ENCODE measurements at places on chromosomes 1 and 21.

DNA sequence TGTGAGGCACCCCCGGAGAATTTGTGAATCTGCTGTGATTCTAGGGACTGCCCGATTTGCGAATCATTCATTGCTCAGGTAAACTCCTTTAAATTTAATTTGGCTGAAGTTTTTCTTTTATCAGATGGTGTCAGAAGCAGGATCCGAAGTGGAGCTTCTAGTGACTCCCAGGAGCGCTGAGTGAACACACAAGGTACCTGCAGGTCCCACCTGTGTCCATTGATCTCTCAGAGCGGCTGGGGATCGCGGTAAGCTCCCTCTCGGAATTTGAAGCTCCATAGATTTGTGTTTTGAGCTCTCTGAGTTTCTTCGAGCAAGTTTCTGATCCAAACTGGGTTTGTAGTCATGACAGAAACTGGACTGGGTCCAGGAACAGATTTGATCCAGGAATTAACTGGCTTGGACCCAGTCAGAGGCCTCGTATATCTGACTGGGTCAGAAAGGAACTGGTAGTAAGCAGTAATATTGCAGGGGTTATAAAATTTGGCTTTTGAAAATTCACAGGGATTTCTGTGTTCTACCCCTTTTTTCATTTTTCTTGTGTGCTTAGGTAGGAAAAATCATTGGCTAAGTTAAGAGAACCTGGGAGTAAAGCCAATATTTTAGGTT, 56.2 kb upstream of the EDEM3 start:
- no peaks in the 10 kb centered on the region for H3K27me3 ChIP-seq
- no peak overlapping the region for H3K27ac ChIP-seq
- DNase-seq: no peak

- H3K27ac ChIP-seq: no peak overlapping the region
- no peaks in the 10 kb centered on the region for H3K4me1 ChIP-seq
- no peak for DNase-seq
- H3K4me3 ChIP-seq: no peak overlapping the region
- H3K36me3 ChIP-seq: no peaks in the 10 kb centered on the region
Measured at GRCh38 chr1:208513799-208514198, 269.6 kb upstream of the PLXNA2 start.

DNA sequence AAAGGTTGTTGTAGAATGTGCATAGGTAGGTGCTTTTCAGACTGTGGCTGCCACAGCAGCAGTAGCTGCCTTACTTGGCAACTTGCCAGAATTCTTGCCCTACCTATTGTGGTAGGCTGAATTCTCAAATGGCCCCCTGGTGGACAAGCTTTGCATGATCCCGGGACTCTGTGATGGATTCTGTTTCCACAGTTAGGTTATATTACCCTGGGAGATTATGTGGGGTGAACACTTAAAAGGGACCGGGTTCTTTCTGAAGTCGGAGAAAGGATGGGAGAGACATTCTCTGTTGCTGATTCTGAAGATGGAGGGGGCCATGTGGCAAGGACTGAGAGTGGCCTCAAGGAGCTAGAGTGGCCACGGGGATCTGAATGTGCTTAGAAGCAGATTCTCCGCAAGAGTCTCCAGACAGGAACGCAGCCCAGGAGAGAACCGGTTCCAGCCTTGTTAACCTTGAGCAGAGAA, 32.1 kb upstream of the KCNE1 start:
- no peak overlapping the region for H3K27ac ChIP-seq
- H3K4me3 ChIP-seq: no peak overlapping the region
- no peak for DNase-seq
- H3K4me1 ChIP-seq: no peaks in the 10 kb centered on the region
- no peaks in the 10 kb centered on the region for H3K27me3 ChIP-seq

GRCh38 chr1:6692956-6693355, 8.7 kb downstream of the DNAJC11 start:
- H3K27me3 ChIP-seq: no peaks in the 10 kb centered on the region
- H3K4me3 ChIP-seq: no peak overlapping the region
- no peak for DNase-seq
- H3K27ac ChIP-seq: no peak overlapping the region
- H3K36me3 ChIP-seq: peaks cover 8% of the 10 kb centered on the region

- DNase-seq: no peak
- H3K4me1 ChIP-seq: no peaks in the 10 kb centered on the region
- H3K36me3 ChIP-seq: no peaks in the 10 kb centered on the region
- no peaks in the 10 kb centered on the region for H3K27me3 ChIP-seq
- H3K4me3 ChIP-seq: no peak overlapping the region
- no peak overlapping the region for H3K27ac ChIP-seq
Measured at GRCh38 chr1:179177182-179177581, 52.3 kb downstream of the ABL2 start.

- peaks cover 2% of the 10 kb centered on the region for H3K36me3 ChIP-seq
- no peaks in the 10 kb centered on the region for H3K4me1 ChIP-seq
- H3K27me3 ChIP-seq: no peaks in the 10 kb centered on the region
Measured at GRCh38 chr1:83701355-83701754, 297.6 kb downstream of the TTLL7 start.

- H3K36me3 ChIP-seq: peaks cover 14% of the 10 kb centered on the region
- H3K27ac ChIP-seq: no peak overlapping the region
- H3K27me3 ChIP-seq: no peaks in the 10 kb centered on the region
Measured at GRCh38 chr1:150089846-150090520, 22.4 kb downstream of the VPS45 start.

- peaks cover 25% of the 10 kb centered on the region for H3K36me3 ChIP-seq
- no peaks in the 10 kb centered on the region for H3K4me1 ChIP-seq
- peak overlapping the region; percentile 81 for H3K27ac ChIP-seq
- no peaks in the 10 kb centered on the region for H3K27me3 ChIP-seq
- no peak for DNase-seq
- no peak overlapping the region for H3K4me3 ChIP-seq
Measured at GRCh38 chr1:155877945-155878344, 18.6 kb downstream of the SYT11 start.

GRCh38 chr1:218874801-218875400, 298.8 kb upstream of the LYPLAL1 start:
- no peaks in the 10 kb centered on the region for H3K4me1 ChIP-seq
- H3K36me3 ChIP-seq: no peaks in the 10 kb centered on the region
- no peak overlapping the region for H3K27ac ChIP-seq
- H3K27me3 ChIP-seq: no peaks in the 10 kb centered on the region
- H3K4me3 ChIP-seq: no peak overlapping the region
- no peak for DNase-seq

- peaks cover 19% of the 10 kb centered on the region for H3K27me3 ChIP-seq
- no peak for DNase-seq
- H3K4me1 ChIP-seq: no peaks in the 10 kb centered on the region
- no peak overlapping the region for H3K4me3 ChIP-seq
Measured at GRCh38 chr1:233721004-233721595, 107.2 kb downstream of the KCNK1 start.

DNA sequence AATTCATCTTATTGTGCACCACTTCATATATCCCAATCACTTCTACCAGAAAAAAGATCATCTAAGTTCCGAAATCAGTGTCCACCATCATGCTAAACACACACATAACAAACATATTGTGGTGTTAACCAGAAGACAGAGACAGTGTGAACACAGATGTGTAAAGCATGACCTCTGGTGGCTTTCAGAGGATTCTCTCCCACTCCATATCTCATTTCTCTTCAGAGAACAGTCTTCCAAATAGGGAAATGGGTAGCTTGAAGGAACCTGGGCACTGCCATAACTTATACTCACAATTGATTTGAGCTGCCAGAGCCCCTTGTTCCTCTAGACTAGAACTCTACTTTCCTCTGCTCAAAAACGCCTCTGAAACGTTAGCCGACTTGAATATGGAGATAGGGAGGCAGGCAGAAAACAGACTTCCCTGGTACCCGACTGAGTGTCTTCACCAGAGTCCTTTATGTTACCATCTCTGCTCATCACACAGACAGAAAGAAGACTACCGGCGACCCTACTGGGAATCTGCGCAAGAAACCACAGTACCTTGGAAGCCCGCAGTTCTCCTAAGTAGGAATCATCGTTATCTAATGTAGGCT, 1.8 kb upstream of the ELAPOR1 start:
- peak overlapping the region; percentile 100 for H3K27ac ChIP-seq
- H3K4me1 ChIP-seq: peaks cover 24% of the 10 kb centered on the region
- peaks cover 14% of the 10 kb centered on the region for H3K36me3 ChIP-seq
- H3K4me3 ChIP-seq: peak overlapping the region; percentile 92

DNA sequence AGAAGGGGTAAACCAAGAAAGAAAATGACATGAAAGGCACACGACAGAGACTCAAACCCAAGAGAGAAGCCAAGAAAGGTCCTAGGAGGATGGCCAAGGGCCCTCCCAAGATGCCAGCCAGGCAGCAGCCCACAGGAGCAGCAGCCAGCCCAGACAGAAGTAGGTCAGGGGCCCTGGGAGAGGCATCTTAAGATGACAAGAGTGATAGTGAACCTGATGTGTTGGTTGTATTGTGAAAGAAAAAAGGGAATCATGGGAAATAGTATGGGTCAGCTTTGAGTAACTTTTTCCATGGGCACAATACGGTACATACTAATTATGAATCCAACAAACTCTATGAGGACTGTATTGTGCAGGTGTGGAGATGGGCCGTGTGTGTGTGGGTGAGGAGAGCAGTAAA, 3.3 kb downstream of the CCSAP start:
- no peak overlapping the region for H3K27ac ChIP-seq
- DNase-seq: no peak
- peaks cover 12% of the 10 kb centered on the region for H3K36me3 ChIP-seq
- no peaks in the 10 kb centered on the region for H3K27me3 ChIP-seq

DNA sequence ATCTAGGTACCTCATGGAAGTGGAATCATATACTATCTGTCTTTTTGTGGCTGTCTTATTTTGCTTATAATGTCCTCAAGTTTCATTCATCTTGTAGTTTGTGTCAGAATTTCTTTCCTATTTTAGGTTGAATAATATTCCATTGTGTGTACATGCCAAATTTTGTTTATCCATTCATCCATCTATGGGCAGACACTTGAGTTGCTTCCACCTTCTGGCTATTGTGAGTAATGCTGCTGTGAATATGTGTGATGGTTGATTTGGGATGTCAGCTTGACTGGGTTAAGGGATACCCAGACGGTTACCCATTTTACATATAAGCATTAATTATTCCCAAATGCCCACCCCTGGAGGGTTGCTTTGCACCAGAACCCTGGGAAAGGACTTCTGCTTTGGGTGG, 477.5 kb downstream of the PTPRU start:
- H3K27me3 ChIP-seq: peaks cover 21% of the 10 kb centered on the region
- DNase-seq: no peak
- no peaks in the 10 kb centered on the region for H3K36me3 ChIP-seq
- H3K4me1 ChIP-seq: peaks cover 4% of the 10 kb centered on the region

DNA sequence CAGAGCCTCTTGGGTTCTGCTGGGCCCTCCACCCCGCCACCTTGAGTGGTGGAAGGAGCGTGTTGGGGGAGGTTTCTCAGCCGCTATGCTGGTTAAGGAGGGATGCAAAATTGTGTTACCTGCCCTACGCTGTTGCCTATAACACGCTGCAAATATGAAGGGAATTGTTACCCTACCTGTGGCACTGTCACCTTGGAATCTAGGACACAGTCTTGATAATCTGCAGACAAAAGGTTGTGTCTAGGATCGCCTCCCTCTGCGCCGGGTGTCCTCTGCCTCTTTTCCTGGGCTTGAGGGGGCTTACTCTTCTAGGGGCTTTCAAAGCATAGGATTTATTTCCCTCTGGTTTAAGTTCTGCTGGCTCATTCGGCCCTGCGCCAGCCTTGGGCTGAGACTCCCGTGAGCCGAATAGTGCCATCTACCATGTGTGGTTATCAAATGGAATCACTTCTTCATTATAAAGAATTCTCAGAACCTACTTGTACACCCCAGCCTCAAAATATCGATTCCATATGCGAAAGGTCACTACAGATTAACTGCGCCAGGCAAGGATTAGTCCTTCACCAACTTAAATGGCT, 697 bp downstream of the SLC22A15 start:
- peaks cover 2% of the 10 kb centered on the region for H3K36me3 ChIP-seq
- peaks cover 6% of the 10 kb centered on the region for H3K4me1 ChIP-seq
- H3K27me3 ChIP-seq: peaks cover 48% of the 10 kb centered on the region
- DNase-seq: no peak
- H3K4me3 ChIP-seq: peak overlapping the region; percentile 79

DNA sequence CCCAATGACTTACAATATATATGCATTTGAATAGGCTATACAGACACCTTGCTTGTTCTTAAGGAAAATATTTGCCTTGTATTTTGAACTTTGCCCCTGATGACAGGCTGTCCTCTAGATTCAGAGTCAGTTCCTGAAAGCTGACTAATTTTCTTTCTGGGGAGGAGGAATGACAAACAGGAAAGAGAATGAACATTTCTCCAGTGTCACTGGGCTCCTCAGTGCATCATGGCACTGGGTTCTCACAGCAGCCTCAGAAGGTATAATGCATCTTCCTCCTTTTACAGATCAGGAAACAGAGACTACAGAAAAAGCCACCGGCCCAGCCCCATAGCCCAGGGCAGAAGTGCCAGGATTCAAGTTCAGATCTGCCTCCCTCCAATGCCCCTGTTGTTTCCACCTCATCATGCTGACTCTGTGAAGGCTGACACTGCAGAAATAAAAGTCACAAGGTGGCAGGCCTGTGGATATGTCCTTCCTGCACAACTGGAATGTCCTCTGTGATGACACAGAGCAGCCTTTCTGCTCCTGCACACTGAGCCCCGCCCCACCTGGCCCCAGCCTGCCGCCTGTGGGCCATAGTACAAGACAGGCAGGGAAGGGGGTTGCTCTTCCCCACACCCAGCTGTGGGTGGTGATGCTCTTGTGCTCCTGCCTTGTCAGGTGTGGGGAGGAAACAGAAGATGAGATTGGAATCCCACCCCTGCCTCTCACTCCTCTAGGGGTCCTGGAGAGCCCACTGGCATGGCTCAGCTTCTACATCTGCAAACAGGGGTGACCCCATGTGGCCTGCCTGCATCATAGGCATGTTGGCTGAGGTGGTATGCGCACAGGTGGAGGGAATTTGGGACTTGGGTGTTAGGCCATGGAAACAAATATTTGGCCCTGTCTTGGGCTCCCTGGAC, 6.4 kb downstream of the TTC22 start:
- H3K36me3 ChIP-seq: peaks cover 16% of the 10 kb centered on the region
- peak overlapping the region; percentile 49 for H3K27ac ChIP-seq
- peaks cover 53% of the 10 kb centered on the region for H3K4me1 ChIP-seq
- no peak for DNase-seq
- no peak overlapping the region for H3K4me3 ChIP-seq

DNA sequence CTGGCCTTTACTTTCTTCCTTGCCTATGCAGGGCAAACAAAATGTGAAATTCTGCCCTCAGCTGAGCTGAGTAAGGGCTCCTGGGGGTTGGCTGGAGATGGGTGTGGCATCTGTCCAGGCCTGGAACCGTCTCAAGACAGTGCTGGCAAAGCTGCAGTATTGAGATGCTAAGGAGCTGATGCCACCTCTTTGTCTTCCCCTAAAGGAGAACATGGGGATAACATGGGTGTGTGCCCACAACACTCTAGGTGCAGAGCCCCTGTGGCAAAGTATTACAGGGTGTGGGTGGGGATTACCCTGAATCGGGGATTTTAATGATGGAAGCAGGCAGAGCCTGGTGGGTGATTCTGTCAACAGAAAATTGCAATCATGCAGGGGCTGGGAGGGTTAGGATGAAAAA, 2.5 kb upstream of the ST3GAL3 start:
- H3K36me3 ChIP-seq: peaks cover 32% of the 10 kb centered on the region
- no peak for DNase-seq
- no peak overlapping the region for H3K27ac ChIP-seq
- no peaks in the 10 kb centered on the region for H3K27me3 ChIP-seq

GRCh38 chr1:28296401-28297261, 32.2 kb upstream of the MED18 start:
- H3K4me1 ChIP-seq: no peaks in the 10 kb centered on the region
- no peak overlapping the region for H3K4me3 ChIP-seq
- H3K27ac ChIP-seq: no peak overlapping the region
- DNase-seq: no peak

- H3K27me3 ChIP-seq: peaks cover 21% of the 10 kb centered on the region
- H3K27ac ChIP-seq: no peak overlapping the region
- no peak for DNase-seq
Measured at GRCh38 chr1:222109836-222110235, 367.9 kb upstream of the DUSP10 start.
